SK-N-SH treated with all-trans-retinoic acid at 6 μM for 48 hours (cell line): ENCODE measurements at places on chromosomes 6 and 20.
A peak's percentile ranks its signal among the peaks of the same experiment; 100 is the strongest.

- ATAC-seq, result no peak
These were observed 30.9 kb downstream of the FAXC start for GRCh38 chr6:99318566-99318965.

DNA sequence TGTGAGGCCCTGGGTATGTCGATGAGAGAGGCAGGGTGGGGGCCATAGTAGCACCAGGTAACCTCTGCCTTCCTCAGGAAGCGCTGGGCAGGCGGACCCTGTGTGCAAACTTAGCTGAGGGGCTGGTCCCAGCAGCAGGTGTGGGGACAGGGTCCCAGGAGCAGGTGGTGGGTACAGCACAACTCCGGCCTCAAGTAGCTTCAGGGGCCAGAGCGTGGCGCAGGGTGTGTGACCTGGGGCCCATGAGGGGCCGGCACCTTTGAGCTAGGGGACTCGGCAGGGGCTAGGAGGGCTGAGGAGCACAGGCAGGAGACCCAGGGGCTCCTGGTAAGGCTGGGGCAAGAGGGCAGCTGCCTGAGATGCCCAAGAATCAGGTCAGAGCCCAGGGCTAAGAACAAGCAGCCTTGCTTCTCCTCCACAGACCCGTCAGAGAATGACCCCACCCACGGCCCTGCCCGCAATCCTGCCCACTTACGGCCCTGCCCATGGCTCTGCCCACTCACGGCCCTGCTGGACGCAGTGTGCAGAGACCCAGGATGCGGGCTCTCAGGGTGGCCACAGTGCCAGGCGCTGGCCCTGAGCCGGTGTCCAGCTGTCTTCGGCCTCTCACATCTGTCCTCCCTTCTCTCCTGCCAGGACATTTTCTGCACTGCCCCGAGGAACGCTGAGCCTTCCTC is 30.9 kb downstream of the CHRNA4 start:
- ATAC-seq, result no peak

- no peak for ATAC-seq
These were observed 14.7 kb upstream of the CST8 start for GRCh38 chr20:23476015-23476754.

DNA sequence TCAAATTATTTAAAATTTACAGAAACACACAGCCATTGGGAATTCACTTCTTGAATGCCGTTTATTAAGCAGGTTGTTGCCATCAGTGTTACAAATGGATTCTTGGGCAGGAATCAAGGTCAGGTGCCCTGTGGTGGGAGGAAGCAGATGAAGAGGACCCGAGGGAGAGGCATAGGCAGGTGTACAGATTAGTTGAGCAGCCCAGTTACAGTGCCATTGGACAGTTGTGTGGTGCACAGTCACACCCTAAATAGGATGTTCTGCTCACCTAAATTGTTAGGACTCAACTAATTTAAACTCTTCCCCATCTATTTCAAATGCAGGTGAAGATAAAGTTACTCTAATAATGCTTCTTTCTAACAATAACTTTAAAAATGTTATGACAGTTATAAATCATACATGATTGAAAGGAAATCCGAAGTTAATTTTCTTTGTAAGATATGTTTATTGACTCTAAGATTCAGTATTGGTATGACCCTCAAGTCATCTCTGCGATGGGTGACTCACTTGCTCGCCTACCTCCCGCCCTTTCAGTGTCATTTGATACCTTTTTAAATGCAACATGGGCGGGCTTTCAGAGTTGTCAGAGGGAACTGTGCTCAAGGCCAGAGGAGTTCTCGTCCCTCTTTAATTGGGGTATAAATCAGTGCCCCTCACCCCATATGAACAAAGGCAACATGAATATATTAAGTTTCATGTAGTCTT is 35.1 kb downstream of the DSE start:
- ATAC-seq, result peak; percentile 85

DNA sequence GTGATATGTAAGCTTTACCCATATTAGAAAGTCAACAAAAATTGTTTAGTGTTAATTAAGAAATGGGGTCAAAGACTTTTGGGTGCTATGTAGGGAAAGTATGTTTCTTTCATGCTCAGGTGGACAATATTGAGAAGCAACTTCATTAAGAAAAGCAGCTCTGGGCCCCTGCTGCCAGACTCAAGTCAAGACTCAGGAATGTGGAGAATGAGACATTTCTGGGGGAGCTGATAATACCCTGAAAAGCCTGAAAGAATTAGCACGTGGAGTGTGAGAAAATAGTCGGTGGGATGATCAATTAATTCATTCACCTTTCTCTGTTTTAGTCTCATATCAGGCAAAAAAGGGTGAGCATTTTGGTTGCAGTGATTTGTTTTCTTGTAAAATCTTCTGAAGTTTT is 175.1 kb upstream of the IMPG1 start:
- no peak for ATAC-seq

DNA sequence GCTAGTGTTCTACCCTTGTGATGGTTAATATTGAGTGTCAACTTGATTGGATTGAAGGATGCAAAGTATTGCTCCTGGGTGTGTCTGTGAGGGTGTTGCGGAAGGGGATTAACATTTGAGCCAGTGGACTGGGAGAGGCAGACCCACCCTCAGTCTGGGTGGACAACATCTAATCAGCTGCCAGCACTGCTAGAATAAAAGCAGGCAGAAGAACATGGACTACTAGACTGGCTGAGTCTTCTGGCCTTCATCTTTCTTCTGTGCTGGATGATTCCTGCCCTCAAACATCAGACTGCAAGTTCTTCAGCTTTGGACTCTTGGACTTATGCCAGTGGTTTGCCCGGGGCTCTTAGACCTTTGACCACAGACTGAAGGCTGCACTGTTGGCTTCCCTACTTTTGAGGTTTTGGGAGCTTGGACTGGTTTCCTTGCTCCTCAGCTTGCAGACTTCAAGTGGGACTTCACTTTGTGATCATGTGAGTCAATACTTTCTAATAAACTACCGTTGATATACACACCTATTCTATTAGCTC is 50.1 kb downstream of the SDHAF4 start:
- no peak for ATAC-seq

- ATAC-seq, result no peak
These were observed 13.8 kb upstream of the SIRT5 start for GRCh38 chr6:13560651-13561044.

DNA sequence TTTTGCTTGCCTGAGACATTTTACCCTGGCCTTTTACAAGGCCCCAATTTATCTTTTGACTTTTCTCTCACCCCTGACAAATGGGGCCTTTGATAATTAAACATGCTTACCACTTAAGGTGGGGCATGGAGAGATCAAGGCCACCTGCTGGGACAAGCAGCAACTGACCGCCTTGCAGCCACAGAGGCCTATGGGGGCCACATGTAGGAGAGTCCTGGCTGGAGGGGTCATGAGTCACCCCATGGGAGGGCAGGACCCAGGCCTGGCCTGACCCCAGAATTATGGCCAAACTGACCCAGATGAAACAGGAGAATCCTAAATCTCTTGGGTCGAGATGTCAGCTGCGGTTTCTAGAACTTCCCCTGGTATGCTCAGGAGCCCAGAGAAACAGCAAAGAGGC is 8.5 kb upstream of the OCSTAMP start:
- no peak for ATAC-seq

- no peak for ATAC-seq
These were observed 78.8 kb upstream of the TENT5A start for GRCh38 chr6:81831274-81831673.

GRCh38 chr20:59219211-59219610 is 55.6 kb downstream of the ZNF831 start:
- ATAC-seq, result no peak

GRCh38 chr6:45970326-45970725 is 45.3 kb downstream of the CLIC5 start:
- no peak for ATAC-seq

- no peak for ATAC-seq
These were observed 59.8 kb downstream of the BCAS4 start for GRCh38 chr20:50854506-50855249.

DNA sequence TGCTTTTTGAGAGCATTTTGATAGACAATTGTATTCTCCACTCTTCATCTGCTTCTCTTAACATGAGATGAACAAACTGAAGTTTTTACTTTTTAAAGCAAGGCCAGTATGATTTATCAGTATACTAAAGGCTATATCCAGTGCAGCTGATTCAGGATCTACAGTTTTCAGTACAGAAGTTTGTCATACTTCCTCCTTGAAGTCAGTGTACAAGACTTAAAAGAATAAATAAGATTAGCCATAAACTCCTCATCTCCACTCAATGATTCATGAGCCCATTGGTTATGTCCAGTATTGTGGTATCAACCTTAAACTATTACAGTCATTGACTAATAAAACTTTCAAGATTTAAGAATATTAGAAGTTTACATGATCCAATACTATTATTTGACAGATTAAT is 374.8 kb upstream of the EPHA7 start:
- ATAC-seq, result no peak

DNA sequence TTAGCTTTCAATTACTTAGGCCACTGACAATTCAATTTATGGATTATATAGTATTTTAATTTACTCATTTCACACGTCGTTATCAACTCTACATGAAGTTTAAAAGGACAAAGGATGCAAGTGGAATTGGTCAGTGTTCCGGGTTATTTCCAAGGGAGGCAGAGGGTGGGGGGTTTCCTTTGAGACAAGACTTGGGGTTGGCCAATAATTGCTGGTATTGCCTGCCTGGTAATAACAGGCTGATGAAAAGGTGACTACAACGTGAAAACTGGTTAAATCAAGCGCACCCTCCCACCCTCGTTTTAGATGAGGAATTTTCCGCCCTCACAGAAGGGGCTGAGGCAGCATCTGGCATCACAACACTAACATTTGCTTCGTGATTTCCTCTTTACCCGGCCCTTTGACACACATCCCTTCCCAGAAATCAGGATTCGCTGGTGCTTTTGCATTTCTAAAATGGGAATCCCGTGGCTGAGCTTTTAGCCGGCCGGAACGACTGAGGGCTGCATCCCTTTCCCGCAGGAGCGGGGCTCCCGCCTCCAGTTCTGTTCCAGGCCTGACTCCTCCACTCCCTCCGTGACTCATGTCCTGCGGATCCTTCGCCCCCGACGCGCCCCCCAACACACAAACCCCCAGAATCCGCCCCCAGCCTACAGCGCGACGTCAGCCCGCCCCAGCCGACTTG is 999 bp upstream of the PIM1 start:
- peak; percentile 31 for ATAC-seq

DNA sequence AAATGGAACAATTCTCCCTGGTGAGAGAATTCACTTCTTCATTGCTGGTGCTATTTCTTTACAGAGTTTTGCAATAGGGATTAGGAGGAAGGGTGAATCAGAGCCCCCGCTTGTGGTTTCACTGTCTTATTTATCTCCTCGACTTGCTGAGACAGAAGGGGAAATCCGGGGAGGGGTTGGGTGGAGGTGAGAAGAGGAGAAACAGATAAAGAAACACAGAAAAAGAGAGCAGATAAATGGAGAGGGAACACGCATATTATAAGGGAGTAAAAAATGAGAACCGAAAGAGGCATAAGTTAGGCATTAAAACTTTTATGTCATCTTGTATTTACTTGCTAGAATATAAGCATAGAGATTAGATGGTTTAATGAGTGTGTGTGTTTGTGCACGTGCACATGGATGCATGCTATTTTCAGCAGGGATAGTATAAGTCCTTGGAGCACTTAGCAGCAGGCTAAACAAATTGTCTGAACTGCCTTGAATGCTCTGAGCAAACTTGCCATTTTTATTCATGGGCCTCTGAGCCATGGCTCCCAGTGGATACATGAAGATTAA is 105.0 kb downstream of the OLIG3 start:
- no peak for ATAC-seq

- no peak for ATAC-seq
These were observed 40.9 kb downstream of the ARFGEF2 start for GRCh38 chr20:48962421-48962820.

GRCh38 chr20:48147311-48147710 is 362.0 kb upstream of the SULF2 start:
- no peak for ATAC-seq

- no peak for ATAC-seq
These were observed 139.5 kb upstream of the MYLIP start for GRCh38 chr6:15989397-15989796.

DNA sequence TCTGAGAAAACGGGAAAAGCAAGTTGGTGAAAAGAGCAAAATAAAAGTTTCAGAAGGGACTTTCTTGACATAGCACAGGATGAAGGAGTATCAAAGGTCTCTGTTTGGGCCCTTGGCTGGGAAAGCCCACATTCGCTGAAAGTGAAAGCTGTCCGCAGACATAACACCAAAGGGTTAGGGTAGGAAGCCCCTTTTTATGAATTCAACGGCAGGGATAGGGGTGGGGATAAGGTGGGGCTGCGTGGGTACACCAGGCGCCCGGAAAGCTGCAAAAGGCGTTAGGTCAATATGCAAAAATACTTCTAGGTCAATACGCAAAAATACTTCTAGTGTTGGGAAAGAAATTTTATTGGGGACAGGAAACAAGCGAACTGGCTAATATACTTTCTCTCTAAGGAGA is 135.1 kb downstream of the OR2B2 start:
- ATAC-seq, result no peak

DNA sequence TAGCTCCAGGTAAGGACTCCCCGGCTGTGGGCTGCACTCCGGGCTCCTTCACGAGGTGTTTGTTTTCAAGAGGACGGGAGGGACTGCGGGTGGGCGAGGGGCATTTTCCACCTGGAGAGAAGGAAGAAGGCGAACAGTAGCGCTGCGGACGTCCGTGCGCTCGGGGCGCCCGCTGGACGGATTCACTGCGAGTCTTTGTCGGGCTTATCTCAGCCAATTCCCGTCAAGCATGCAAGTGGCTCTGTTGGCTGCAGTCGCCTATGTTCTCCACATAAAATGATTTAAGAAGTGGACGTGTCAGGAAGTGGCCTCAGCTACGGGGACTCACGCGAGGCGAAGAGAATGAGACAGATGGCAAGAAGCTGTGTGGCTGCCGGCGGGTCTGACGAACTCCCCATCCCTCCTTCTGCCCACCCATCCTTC is 332 bp downstream of the GRIK2 start:
- ATAC-seq, result peak; percentile 53

- ATAC-seq, result peak; percentile 99
These were observed 55.2 kb upstream of the ADGRF1 start for GRCh38 chr6:47097092-47097945.

DNA sequence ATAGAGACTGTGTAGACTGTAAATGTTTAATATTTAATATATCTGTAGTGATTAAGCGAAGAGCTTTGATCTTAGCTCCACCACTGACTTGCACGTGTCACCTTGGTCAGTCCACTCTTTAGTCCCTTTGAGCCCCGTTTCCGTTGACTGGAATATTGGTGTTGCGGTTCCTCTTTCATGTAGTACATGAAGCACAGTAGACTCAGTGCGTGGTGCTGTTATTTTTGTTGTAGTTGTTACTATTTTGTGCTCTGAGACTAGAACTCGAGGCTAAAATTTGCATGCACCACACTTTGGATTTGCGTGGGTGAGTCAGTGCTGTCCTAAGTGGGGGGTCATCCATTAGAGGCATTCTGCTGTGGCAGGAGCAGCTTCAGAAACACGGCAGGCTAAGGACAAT is 291.4 kb downstream of the QKI start:
- ATAC-seq, result no peak

DNA sequence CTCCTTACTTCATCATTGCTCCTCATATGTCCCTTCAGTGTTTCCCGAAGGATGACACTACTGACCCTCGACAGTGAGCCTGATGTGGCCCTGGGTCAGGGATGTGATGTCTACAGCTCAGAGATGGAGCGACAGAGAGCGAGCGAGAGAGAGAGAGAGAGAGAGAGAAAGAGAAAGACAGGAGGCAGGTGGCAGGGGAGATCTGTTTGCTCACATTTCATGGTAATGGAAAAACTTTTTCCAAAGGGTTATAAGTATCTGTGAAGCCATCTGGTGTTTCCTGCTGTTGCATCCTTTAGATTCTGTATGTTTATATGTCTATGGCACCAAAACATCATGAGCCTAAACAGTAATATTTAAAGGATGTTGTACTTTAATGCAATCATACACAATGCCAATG is 77.2 kb downstream of the PPP1R3G start:
- no peak for ATAC-seq
